Activated CD8-positive, alpha-beta T cell treated with anti-CD3 and anti-CD28 coated beads for 36 hours (primary cell): ENCODE measurements at places on chromosomes 6 and 20.

DNA sequence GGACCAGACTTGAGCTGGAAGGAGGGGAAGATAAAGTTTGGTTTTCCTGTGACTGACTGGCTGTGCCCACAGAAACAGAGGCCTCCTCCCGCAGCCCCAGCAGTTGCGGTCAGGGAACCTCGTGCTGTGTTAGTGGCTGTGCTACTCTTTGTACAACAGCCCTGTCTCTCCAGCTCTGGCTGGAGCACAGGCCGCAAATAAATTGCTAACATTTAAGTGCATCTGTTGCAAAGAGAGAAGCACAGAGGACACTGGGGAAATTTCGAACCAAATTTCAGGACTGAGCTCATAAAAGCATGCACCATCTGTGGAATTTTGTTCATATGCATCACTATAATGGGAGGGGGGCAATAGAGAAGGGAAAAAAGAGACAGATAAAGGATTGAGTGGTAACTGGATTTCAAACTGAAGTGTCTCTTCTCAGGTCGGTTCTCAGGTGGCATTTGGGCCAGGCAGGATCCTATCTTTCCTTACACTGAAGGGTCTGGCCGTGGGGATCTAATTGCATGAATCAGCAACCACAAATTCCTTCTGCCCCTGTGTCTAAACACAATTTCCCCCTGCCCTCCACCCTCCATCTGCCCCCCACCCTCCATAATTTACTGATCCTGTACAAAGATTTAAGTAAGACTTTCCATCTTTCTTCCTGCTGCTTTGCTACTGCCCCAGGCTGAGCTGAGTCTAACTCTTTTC, 88.9 kb upstream of the ATXN1 start:
- DNase-seq: no peak

GRCh38 chr20:51366155-51366886, 176.2 kb downstream of the NFATC2 start:
- DNase-seq: no peak

GRCh38 chr20:54069501-54069971, 858 bp downstream of the BCAS1 start:
- no peak for DNase-seq

DNA sequence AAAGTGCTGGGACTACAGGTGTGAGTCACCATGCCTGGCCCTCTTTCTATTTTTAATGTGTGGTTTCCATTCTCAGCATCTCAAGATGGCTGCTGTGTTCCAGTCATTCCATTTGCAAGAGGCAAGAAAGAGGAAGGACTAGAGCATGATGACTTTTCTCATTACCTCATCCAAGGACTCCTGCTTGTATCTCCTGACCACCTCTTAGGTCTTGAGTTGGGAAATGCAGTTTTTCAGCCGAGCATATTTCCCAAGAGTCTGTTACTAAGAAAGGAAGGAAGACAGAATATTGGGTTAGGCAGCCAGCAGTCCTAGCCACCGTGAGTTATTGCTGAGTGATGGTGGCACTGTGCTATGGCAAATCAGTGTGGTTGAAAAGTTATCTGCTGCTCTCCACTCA, 108.4 kb upstream of the INSM1 start:
- DNase-seq: no peak

DNA sequence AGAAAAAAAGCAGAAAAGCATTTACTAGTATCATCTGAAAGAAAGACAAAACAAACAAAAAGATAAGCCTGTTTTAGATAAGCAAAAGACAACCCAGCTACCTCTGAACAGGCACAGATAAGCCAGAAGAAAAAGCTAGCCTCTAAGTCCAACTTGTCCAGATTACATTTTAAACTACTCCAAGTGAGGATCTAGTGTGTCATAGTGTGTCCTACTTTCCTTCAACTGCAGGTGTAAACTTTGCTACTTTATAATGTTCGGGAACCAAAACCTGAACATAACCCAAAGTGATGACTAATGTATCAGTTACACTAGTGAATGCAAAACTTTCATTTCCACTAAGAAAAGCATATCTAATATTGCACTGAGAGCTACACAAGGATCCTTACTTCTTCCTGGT, 19.5 kb downstream of the ADNP start:
- DNase-seq: no peak

DNA sequence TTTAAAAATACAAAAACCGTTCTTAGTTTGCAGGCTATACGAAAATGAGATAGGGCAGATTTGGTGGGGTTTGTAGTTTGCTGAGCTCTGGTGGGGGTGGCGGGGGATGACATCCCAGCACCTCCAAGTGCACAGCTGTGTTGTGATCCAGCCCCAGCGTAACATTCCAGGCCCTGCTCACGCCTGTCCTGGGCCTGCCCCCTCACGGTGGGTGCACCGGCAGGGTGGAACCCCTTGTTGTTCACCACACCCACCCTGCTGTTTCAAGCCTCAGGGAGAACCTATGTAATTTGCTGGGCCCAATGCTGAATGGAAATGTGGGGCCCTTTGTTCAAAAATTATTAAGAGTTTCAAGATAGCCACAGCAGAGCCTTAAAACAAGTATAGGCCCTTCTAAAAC, 25.0 kb downstream of the ARMC2 start:
- DNase-seq: no peak

DNA sequence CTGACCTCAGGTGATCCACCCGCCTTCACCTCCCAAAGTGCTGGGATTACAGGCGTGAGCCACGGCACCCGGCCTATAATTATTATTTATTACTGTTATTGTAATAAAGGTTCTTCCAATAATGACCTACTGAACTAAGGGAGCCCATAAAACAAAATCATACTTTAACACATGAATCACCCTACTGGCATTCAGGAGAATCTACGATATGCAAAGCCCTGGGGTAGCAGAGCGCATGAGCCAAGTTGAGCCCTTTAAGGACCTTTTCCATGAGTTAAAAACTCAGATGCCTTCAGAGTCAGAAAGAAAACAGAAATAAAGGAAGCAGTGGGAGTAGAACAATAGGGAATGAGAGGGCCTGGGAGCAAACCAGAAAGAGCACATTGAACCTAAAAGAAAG, 41.5 kb downstream of the SNRPB start:
- DNase-seq: no peak

- no peak for DNase-seq
Measured at GRCh38 chr6:107105511-107106116, 9.7 kb downstream of the BEND3 start.

- no peak for DNase-seq
Measured at GRCh38 chr6:101266063-101266462, 127.4 kb upstream of the GRIK2 start.

DNA sequence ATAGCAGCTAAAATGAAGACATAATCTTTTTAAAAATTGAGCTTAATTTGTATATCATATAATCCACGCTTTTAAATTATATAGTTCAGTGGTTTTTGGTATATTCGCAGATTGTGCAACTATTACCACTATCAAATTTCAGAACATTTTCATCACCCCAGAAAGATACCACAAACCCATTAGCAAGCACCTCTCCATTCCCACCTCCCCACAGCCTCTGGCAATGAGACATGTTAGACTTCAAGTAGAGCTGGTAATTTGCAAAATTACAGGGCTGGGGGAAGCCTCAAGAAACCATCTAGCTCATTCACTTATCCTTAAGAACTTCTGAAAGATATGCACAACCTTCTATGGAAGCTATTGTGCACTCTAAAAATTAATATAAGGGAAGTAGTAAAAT, 37.2 kb downstream of the TRMT6 start:
- DNase-seq: no peak

- no peak for DNase-seq
Measured at GRCh38 chr6:88480816-88481215, 314.7 kb upstream of the CNR1 start.

DNA sequence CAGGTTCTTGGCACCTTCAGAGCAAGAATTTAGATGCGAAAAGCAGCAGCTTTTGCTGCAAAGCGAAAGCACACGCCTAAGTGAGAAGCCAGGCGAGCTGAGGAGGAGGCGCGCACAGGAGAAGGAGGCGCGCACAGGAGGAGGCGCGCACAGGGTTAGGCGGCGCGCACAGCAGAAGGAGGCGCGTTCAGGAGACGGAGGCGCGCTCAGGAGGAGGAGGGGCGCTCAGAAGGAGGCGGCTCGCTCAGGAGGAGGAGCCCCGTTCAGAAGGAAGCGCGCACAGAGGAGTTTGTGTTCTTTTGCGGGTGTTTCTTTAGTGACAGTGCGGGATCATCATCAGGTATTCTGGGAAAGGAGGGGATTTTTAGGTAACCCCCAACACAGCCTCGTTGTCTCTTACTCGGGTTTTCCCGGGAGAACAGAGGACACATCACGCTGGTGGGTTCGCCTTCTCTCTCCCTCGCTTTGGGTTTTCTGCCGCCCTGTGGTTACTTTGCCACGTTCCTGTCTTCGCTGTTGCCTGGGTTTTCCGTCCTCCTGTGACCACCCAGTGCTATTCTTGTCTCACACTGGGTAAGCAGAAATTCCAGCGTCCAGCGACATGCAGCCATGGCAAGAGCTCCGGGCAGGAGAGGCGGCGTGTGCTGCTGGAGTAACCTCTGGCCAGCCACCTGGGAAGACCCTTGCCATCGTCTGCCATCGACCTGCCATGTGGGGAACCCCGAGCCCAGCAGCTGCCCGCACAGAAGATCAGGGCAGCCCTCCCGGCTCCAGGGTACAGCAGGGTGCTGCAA, 47.0 kb downstream of the WDR27 start:
- peak; percentile 75 for DNase-seq

- no peak for DNase-seq
Measured at GRCh38 chr6:109183109-109183650, 87.9 kb downstream of the CEP57L1 start.

DNA sequence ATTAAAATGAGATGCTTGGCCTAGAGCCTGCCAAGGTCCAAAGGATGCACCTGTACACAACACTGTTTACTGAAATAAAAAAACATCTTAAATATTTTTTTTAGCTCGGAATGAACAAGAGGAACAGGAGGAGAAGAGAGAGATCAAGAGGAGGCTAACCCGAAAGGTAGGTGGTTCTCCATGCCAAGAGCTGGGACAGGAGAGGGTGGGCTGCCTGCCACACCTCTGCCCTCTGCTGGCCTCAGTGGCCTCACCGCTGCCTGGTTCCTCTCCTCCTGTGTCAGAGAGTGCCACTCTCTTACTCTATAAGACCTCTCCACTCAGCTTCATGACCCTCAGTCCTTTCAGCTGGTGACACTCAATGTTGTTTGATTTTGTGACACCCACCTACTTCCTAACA, 50.2 kb downstream of the TBC1D7 start:
- DNase-seq: peak; percentile 50

- DNase-seq: no peak
Measured at GRCh38 chr6:54710456-54710855, 136.1 kb upstream of the FAM83B start.

GRCh38 chr20:10249822-10250221, 31.2 kb downstream of the SNAP25 start:
- no peak for DNase-seq

GRCh38 chr20:33164763-33165095, 3.2 kb upstream of the BPIFA2 start:
- no peak for DNase-seq

GRCh38 chr6:164252948-164253347, 838.4 kb downstream of the QKI start:
- no peak for DNase-seq

GRCh38 chr20:21681922-21682318, 23.5 kb upstream of the PAX1 start:
- DNase-seq: no peak

GRCh38 chr6:145836772-145837171, 22.2 kb upstream of the FBXO30 start:
- DNase-seq: no peak

- DNase-seq: peak; percentile 70
Measured at GRCh38 chr6:156395276-156395675, 381.9 kb upstream of the ARID1B start.

DNA sequence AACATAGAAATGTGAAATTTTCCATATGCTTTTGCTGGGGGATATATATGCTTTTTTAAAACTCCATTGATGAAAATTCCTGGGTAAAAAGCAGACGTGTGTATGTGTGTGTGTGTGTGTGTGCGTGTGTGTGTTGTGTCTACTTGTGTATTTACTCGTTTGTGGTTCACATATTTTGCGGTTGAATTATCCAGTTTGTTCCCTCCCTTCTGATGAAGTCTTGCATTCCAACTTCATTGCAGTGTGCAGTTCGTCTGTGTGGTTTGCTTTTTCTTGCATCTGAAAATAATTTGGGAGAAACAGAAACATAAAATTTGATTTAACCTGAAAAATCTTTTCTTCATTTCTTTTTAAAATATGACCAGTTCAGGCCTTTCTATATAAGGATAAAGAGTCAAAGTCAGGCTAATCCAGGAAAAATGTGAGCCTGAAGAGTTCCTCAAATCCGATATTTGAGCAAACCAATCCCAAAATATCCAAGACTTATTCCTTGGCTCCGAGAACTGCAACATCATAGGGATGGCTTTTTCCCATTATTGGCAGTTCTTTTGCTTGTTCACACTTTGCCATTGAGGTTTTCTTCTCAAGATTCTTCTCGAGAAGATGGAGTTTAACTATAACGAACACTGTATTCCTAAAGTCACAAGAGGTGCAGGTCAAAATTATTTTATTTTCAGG, 202.2 kb upstream of the CCN2 start:
- no peak for DNase-seq

DNA sequence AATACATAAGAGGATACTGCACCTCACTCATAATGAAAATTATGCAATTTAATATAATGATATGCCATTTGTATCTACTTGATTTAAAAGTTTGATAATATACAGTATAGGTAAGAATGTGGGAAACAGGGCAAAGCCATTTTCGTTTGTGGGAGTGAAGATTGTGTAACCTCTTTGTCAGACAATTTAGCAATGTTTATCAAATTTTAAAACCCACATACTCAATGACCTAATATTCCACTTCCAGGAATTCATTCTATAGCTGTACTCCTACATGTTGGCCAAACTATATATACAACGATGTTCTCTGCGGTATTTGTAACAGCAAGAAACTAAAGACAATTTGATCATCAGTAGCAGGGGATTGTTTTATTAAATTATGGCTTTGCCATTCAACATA, 17.8 kb upstream of the FKBP5 start:
- no peak for DNase-seq

- DNase-seq: no peak
Measured at GRCh38 chr20:45842169-45842812, 8.7 kb downstream of the SNX21 start.

DNA sequence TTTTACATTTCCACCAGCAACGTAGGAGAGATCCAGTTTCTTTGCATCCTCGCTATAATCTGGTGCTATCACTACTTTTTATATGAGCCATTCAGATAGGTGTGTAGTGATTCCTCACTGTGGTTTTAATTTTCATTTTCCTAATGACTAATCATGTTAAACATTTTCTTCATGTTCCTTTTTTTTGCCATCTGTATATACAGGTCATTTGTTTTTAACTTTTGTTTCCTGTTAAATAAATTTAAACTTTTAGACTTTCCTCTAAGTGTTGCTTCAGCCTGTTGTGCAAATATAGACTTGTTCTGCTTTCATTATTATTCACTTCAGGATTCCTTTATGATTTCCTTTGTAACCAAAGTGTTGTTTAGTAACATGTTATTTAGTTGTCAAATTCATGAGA, 697.4 kb downstream of the PTPRT start:
- DNase-seq: no peak

DNA sequence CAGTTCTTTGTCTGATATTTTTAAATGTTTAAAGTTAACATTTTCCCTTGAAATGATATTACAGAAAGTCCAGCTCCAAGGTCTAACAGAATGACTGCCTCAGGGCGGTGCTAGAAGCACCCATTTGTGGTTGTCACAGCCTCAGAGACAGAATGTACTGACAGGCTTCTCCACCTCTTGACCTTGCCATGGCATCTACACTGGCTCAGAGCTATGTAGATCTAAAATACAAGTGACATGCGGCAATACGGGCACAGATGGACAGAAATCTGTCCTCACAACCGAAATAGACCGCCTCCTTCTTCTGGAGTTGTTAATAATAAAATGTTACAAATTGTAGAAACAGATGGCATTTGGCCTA, 167.2 kb upstream of the THEMIS start:
- no peak for DNase-seq
